ENCODE measurements at places on chromosomes 3 and 15.
A peak's percentile ranks its signal among the peaks of the same experiment; 100 is the strongest.

- no peak for DNase-seq
These were observed 347.7 kb upstream of the ARPP21 start for GRCh38 chr3:35291471-35292236.

DNA sequence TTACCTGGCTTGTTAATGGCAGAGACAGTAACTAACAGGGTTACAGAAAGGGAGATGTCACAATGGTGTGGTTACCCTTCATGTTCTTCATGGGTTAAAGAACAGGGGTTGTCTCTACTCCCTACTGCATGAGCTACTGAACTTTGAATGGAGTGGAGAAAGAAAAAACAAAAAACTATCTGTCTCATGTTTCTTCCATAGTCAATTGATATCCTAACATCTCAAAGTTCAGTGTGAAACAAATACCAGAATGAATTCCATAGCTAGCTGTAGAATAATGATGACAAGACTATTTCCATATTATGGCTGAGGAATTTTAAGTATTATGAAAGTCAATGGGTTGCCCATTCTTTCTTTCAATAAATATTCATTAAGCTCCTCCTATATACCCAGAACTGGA is 161.3 kb upstream of the LPP start:
- DNase-seq: no peak

DNA sequence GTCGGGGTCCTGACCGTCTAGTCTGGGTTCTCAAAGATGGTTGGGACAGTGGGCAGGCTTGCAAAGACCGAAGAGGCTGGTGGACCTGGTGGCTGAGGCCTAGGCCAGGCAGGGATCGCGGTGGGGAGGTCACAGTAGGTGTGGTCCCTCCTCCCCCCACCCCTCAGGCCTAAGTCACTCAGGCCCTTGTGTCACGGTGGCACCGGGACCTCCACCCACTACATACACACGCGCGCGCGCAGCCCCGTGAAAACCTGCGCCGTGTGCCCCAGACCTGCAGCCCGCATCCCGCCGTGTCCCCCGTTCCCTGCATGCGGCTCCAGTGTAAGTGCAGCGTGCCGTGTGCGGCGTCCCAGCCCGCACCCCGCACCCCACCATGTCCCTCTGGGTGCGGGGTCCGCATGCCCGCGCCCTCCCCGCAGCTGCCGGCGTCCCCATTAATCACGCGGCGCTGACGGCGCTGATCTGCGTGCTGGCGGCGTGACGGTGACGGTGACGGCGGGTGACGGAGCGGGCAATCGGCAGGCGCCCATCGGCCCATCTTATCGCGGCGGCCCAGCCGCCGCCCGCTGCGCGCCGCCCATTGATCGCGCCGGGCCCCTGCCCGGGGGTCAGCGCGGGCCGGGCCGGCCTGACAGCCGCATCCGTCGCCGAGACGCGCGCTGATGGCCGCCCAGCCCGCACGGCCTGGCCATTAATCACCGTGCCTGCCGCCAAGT is 24.4 kb downstream of the SEC61A1 start:
- DNase-seq: peak; percentile 61

DNA sequence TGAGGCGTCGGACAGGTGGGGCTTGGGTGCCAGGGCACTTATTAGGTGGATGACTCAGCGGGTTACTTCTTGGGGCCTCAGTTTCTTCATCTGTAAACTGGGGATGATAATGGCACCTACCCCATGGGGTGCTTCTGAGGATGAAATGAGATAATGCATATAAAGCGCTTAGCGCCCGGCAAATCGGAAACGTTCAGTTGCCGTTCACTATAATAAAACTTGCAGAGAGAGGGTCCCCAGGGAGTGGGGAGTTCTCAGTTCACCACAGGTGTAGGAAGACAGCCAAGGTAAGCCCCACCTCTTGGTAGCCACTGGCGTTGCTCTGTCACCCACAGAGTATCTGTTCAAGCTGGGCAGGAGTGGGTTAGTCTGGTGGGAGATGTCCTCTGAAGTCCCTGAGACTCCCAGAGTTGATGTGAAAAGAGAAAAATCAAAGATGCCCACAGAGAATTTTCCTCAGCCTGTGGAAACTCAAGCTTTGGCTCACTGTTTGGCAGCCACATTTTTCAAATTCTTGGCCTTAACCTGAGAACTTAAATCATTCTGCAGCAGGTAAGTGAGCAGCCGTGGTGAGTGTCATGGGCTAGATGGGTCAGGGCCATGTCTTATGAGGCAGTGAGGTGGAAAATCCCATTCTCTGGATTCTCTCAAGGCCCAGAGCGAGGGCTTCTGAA is 221.5 kb upstream of the BHLHE40 start:
- DNase-seq: no peak

GRCh38 chr15:78083687-78084448 is 6.4 kb upstream of the TBC1D2B start:
- DNase-seq: no peak

- no peak for DNase-seq
These were observed 831 bp downstream of the IFT57 start for GRCh38 chr3:108221393-108221792.

GRCh38 chr15:29172742-29173725 is 96.6 kb downstream of the NSMCE3 start:
- no peak for DNase-seq

- DNase-seq: no peak
These were observed 67.8 kb downstream of the TTC23 start for GRCh38 chr15:99181545-99181971.

- no peak for DNase-seq
These were observed 871.8 kb downstream of the OTOL1 start for GRCh38 chr3:162368417-162368816.

DNA sequence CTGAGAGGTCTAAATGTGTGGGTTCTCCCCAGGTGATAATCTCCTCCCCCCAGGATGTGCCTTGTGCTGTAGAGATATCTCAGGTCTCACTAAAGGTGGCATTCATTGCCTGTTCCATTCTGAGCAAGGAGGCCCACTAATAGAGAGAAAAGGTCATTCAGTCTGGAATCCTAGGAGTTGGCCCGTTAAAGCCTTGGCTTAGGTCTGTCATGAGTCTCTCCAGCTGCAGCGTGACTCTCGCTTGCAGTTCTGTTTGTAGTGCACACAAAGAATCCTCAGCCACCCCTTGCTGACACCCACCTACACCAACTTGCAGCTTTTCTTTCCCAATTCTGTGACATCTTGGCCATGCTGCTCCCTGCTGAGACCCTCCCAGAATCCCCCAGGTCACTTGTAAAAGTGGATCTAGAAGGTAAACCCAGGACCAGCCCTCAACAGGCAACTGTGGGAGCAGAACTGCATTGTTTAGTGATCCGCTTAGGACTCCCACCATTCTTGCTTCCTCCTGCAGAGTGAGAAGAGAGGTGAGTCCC is 17.7 kb downstream of the MAGEF1 start:
- DNase-seq: no peak

DNA sequence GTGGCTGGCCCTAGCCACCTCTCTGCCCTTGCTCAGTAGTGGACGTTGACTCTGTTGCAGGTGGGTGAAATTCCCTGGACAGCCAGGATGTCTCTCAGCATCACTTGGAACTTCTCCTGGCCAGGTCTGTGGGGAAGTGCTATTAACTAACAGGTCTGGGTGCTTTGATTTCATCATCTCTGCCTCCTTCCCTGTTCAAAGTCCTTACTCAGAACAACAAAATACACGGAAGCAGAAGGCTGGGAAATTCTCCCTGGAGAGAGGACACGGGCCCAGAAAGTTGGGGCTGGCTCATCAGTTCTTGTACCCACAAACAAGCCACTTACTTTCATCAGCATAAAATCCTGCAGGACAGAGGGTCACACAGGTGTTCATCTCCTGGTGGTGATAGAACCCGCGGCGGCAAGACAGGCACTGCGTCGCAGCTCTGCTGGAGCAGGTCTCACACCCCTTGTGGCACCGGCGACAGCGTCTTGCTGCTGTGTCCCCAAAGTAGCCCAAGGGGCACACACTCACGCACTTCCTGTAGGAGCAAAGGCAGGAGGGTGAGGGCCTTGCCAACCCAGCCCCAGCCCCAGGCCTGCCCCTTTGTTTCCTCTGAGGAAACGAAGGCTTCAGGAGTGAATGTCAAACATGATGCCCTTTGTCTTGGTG is 29.6 kb upstream of the SNRPA1 start:
- no peak for DNase-seq

DNA sequence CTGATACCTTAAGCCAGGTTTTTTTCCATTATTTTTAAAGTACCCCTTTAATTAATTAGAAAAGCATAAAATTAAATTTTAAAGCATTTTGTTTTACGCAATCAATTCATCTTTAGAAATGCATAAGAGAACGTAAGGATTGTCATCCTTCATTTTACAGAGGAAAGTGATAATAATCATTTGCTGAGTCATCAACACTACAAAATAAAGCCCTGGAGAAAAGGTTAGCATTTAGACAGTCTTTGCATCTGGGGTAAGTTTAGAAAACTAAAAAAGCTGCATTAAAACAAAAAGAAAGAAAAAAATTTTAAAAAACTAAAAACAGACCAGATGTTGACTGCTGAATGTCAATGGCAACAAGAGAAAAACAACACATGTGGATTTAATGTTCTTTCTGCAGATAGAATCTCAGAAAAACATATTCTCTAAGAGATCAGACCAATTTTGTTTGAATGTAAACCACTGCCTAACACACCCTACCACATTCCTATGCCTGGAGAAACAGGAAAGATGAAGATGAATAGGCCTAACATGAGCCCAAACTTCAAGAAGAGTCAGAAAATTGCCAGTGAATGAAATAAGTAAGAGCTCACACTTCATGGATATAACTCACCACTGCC is 59.9 kb downstream of the SUCNR1 start:
- DNase-seq: no peak

- DNase-seq: no peak
These were observed 3.7 kb downstream of the DLL4 start for GRCh38 chr15:40932649-40933516.

DNA sequence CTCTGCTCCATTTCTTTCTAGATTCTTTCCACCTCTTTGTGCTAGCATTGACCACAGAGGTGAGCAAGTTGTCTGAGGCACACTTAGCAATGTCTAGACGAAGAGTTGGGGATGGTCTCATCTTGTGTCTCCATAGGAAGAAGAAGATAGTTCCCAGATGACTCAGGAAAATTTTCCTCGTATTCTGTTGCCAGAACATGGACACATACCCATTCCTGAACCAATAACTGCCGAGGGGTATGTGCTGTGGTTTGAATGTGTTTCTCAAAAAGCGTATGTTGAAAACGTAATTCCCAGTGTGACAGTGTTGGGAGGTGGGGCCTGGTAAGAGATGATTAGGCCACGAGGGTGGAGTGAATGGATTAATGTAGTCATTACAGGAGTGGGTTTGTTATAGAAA is 107.5 kb upstream of the GALNT15 start:
- DNase-seq: no peak

GRCh38 chr3:174440253-174440701 is 418.9 kb upstream of the NAALADL2 start:
- no peak for DNase-seq

DNA sequence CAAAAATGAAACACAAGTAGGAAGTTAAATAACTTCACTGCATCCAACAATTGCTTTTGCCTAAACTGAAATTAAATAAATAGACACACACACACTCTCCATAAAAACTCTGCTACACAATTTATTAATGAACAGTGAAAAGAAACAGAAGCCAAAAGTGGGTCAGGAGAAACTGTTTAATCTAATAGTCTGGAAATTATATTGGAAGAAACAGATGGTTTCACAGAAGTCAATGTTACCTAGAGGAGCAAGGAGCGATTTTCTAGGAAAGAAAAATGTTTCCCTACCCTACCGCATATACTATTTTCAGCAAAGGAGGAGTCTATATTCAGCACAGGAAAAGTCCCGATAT is 32.0 kb downstream of the RFTN1 start:
- DNase-seq: no peak

- no peak for DNase-seq
These were observed 7.1 kb downstream of the NPTN start for GRCh38 chr15:73626072-73626471.

GRCh38 chr15:73387507-73388255 is 18.9 kb upstream of the HCN4 start:
- DNase-seq: no peak

GRCh38 chr3:27454914-27455313 is 29.3 kb downstream of the SLC4A7 start:
- no peak for DNase-seq

DNA sequence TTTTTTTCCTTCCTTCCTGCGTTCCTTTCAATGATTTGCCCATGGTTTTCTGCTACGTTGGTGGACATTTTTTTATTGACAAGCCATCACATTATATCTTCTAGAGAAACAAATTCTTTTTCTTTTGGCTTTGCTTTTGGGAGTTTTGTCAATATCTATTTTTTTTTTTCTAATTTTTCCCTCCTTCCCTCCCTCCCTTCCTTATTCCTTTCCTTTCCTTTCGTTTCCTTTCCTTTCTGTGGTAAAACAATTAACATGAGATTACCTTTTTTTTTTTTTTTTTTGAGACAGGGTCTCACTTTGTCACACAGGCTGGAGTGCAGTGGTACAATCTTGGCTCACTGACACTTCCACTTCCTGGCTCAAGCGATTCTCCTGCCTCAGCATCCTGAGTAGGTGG is 153.7 kb downstream of the THRB start:
- no peak for DNase-seq

- no peak for DNase-seq
These were observed 817.6 kb upstream of the CFAP20DC start for GRCh38 chr3:59867185-59868002.

GRCh38 chr15:36110659-36110993 is 468.8 kb upstream of the CDIN1 start:
- no peak for DNase-seq

- no peak for DNase-seq
These were observed 14.5 kb upstream of the PLD1 start for GRCh38 chr3:171824824-171825221.

DNA sequence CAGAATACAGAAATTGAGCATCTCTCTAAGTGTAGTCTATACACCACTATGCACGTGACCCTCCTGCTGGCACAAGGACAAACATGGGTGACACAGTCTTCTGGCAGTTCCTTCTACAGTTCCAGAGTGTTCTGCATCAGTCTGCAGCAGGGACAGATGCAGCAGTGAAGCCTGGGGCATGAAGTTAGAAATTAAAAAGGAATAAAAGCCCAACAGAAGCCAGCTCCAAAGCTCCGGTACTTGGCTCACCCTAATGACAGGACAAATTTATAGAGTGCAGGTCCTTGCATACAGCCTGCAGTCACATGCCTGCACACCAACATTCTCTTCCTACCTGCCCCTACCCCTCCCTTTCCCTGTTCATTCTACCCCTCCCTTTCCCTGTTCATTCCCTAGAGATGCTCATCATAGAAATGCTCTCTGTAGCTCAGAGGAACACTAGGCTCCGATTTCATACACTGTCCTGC is 15.0 kb downstream of the UACA start:
- no peak for DNase-seq

DNA sequence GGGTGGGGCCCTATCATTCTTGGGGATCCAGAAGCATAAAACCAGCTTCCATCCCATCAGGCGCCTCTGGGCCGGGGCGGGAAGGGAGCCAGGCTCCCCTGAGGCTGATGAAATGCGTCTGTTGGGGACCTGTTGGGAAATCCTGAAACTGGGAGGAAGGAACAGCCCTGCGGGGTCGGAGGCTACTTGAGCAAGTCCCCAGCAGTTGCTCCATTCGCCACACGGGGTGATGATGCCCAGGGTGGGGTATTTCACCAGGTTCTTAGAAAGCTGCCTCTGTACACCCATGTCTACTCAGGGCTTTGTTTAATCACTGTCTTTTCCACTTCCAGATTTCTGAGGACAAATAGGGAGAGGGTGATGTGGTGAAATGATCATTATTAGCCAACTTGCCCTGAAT is 25.4 kb upstream of the TSEN2 start:
- DNase-seq: no peak
